ENCODE measurements at places on chromosomes 12 and 14. TPM values are rescaled to one million over a fixed set of nuclear protein-coding genes. Genes with fewer than 3 reads are reported as not detected.

Gene SLC35F4
- total RNA-seq: not detected

Gene BEGAIN
- 0.18 TPM for total RNA-seq

Gene CATSPERB
- not detected for total RNA-seq

Gene ADAM21
- total RNA-seq: 0.25 TPM

Gene FMNL3
- 20.8 TPM for total RNA-seq

Gene CLEC1A
- not detected for total RNA-seq

Gene ZNF385A
- total RNA-seq: 1.6 TPM

Gene AMDHD1
- total RNA-seq: 0.63 TPM

Gene CD163
- total RNA-seq: not detected

Gene NOVA1
- total RNA-seq: 16.9 TPM

Gene SLC25A47
- not detected for total RNA-seq

Gene SLC4A8
- 4.7 TPM for total RNA-seq

GRCh38 chr12:63821781-63822251 lies 22.7 kb upstream of the SRGAP1 start:
- peak; percentile 17 for DNase-seq

GRCh38 chr12:45572114-45572513 lies 157.4 kb upstream of the ARID2 start:
- no peak for DNase-seq

DNA sequence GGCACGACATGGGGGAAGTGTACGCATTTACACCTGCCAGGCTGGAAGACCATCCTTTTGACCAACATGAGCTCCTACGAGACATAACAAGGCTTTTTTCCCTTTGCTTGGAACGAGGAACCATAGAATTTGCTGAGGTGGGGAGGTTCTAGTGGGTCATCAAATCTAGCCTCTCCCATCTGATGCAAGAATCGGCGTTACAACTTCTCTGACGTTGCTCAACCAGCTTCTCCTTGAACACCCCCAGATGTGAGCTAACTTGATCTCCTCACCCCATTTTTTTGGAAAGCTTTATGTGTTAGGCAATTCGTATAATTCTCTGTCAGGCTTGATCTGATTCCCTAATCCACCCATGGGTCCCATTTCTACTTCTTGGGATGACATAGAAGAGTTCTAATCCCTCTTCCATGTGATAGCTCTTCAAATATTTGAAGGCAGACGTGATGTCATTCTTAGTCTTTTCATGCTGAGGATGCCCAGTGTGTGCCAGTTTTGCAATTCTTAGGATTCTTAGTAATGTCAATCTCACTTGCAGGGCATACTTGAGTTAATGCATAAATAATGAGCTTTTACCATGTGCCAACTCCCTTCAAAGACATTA lies 163.6 kb upstream of the PARP11 start:
- no peak for DNase-seq

GRCh38 chr12:82723093-82723492 lies 36.4 kb downstream of the TMTC2 start:
- DNase-seq: no peak

GRCh38 chr12:4331221-4331620 lies 10.2 kb downstream of the TIGAR start:
- no peak for DNase-seq

DNA sequence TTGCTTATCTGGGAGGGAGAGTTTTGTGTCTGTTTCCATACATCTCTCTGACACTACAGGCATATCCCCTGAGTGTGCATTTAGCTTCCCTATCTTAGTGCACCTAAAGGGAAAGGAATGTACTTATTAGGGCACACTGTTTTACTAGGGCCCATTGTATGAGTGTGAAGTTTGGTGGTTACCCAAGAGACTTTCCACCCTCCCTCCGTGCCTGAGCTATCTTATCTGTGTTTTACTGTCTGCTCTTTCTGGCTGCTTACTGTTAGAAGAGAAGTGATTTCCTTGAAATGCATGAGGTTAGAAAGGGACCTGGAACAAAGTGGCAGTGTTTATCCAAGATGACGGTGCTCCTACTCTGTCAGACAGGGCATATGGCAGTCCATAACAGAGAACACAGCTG lies 8.5 kb upstream of the SVOP start:
- DNase-seq: peak; percentile 16

- no peak for DNase-seq
These were observed 143.5 kb downstream of the ST8SIA1 start for GRCh38 chr12:22190969-22191368.

DNA sequence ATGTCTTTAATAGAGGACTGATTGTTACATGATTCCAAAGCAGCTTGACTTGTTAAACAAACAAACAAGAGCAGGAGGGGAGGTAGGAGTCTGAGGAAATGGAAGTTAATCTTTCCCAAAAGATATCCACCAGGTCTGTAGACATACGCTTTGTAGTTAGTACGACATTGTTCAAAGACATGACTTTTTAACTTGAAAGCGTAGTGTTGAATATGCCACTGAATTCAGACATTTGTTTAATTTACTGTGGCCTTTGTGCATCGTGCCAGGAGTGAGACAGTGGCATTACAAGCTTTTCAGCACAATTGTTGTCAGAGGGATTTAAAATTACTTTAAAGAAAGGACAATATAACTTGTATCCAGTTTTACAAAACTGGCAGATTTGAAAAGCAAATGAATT lies 53.0 kb downstream of the SAV1 start:
- no peak for DNase-seq

DNA sequence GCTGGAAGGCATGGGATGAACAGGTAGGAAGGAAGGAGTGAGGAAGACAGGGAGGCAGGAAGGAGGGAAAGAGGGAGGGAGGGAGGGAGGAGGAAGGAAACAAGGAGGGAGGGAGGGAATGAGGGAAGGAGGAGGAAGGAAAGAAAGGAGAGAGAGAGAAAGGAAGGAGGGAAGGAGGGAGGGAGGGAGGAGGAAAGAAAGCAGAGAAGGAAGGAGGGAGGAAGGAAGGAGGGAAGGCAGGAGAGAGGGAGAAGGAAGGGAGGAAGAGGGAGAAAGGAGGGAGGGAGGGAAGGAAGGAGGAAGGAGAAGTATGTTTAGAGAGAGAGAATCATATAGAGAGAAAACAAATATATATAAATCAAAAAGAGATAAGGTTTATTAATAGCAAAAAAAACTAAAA lies 175.9 kb upstream of the FOXN3 start:
- no peak for DNase-seq

DNA sequence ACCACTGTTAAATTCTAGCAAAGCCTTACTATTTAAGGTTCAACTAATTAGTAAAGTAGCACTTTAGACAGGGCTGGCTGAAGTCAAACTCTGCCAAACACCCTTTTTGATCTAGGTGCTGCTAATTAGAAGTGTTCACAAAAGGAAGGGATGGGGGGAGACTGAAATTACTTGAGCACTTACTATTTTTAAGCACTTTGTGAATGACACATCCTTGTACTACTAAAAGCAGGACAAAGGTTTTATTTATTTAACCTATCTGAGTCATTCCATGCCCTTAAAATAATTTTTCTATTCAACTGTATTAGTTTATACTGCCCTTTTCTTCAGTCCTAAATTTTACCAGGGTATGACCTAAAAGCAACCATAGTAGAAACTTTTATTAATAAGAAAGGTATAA lies 20.1 kb downstream of the MBIP start:
- DNase-seq: no peak

DNA sequence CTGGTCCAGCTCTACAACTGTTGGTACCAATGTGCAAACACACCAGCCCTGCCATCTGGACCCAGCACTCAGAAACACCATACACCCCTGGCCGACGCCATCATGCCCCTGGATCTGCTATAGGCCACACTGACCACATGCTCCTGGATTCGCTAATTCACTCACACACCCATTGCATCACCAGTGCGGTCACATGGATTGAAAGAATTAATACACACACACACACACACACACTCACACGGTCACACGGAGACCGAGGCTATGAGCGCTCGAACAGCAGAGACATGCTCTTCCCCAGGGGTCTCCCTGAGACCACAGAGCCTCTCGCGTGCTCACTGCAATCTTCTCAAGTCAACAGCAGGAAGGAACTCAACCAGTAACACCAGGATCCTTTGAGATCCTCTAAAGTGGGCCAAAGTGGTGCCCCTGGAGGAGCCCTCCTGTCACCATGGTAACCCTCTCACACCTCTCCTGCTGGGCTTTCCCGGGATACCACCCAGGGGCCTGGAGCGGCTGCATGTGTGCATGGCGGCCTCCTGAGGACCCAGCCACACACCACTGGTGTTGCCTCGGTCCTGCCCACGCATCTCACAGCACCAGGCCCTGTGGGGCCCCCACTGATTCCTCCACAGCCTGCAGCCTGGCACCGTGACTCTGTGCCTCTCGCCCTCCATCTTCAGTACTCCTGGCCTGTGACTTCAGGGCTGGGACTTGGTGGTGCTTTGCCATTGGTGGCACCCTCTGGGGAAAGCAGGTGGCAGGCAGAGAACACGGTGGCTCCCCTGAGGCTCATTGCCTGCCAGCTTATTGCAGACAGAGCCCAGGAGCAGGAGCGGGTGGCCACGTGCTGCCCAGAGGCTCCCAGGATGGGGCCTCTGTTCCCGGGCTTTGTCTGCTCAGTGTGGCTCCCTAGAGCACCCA lies 15.1 kb downstream of the LRTM2 start:
- DNase-seq: no peak

DNA sequence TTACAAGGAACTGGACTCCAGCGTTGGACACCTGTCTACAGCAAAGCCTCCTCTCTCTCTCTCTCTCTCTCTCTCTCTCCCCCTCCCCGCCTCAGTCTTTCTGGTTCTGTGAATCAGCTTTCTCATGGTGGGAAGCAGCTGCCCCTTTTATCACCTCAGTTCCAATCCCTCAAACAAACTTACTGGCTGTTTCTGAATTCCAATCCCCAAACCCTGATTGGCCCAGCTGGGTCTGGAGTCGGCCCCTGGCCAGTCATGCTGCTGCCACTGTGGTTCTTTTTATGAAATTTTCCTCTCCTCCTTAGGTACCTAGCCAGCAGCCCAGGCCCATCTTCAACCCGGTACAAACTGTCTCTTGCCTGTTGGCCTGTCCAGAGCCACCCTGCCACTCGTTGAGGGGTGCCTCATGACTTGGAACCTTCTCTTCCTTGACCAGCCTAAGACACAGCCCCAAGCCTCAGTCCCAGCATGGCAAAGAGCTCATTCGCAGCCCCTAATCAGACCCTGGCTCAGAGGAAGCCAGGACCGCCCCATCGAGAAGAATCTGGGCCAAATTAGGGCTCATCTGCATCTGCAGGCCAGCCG lies 9.4 kb upstream of the MORN3 start:
- DNase-seq: no peak

- peak; percentile 28 for DNase-seq
These were observed 16.1 kb downstream of the UBC start for GRCh38 chr12:124898200-124898922.

- peak; percentile 68 for DNase-seq
These were observed 23.8 kb upstream of the STK38L start for GRCh38 chr12:27220055-27220987.

GRCh38 chr12:81114226-81114625 lies 36.3 kb downstream of the ACSS3 start:
- no peak for DNase-seq

DNA sequence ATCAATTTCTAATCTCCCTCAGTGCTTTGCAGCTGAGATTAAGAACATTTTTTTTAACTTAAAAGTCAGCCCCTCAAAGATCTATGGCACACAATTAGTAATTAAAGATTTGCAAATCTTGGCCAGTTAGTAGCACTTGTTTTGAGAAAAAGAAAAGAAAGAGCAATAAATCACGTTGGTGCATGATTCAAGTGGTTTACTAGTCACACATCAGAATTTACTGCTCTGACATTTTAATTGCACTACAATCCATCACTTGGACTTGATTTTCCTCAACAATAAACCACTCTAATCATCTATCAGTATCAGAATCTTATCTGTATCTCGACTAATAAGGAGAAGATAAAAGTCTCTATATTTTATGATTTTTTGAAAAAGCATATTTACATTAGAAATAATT lies 154.3 kb downstream of the HELB start:
- DNase-seq: no peak

- DNase-seq: no peak
These were observed 49.0 kb downstream of the TMEM117 start for GRCh38 chr12:43884683-43885410.

GRCh38 chr14:43039881-43040280 lies 1433.2 kb downstream of the LRFN5 start:
- DNase-seq: no peak

DNA sequence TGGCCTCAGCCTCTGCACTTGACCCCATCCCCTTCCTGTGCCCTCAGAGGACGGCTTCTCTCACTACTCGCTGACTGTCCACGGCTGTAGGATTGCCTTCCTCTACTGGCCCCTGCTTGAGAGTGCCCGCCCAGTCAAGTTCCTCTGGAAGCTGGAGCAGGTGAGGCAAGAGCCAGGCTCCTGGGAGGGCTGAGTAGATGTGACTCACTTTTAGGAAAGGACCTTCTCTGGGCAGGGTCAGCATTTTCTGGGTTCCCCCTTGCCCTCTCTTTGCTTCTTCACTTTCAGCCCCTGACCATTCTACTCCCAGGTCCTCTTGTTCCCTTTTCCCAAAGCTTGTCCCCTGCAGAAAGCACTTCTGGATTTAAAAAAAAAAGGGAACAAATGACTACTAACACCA lies 7.7 kb downstream of the CLSTN3 start:
- no peak for DNase-seq

- DNase-seq: no peak
These were observed 84.1 kb downstream of the KIF26A start for GRCh38 chr14:104222396-104223036.

GRCh38 chr12:87378526-87378925 lies 650.7 kb downstream of the C12orf50 start:
- DNase-seq: no peak

GRCh38 chr12:13205809-13206559 lies 9.5 kb downstream of the EMP1 start:
- peak; percentile 97 for DNase-seq

GRCh38 chr14:100874411-100875091 lies 29.0 kb downstream of the RTL1 start:
- no peak for DNase-seq

GRCh38 chr12:68888243-68888642 lies 44.7 kb downstream of the CPM start:
- DNase-seq: no peak

Measured in fibroblast of the aortic adventitia (primary cell).